ENCODE measurements at places on chromosomes 3 and 15. TPM values are rescaled to one million over a fixed set of nuclear protein-coding genes. Genes with fewer than 3 reads are reported as not detected.
A peak's percentile ranks its signal among the peaks of the same experiment; 100 is the strongest.

DNA sequence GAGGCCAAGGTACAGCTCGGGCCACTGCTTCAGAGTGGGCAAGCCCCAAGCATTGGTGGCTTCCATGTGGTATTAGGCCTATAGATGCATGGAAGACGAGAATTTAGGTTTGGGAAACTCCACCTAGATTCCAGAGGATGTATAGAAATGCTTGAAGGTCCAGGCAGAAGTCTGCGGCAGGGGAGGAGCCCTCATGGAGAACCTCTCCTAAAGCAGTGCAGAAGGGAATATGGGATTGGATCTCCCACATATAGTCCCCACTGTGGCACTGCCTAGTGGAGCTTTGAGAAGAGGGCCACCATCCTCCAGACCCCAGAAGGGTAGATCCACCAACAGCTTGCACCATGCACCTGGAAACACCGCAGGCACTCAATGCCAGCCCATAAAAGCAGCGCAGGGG, 48.1 kb upstream of the XXYLT1 start:
- DNase-seq, result no peak

GRCh38 chr3:41041899-41042298, 157.4 kb upstream of the CTNNB1 start:
- DNase-seq, result no peak

GRCh38 chr3:31197941-31198340, 303.5 kb upstream of the GADL1 start:
- no peak for DNase-seq

DNA sequence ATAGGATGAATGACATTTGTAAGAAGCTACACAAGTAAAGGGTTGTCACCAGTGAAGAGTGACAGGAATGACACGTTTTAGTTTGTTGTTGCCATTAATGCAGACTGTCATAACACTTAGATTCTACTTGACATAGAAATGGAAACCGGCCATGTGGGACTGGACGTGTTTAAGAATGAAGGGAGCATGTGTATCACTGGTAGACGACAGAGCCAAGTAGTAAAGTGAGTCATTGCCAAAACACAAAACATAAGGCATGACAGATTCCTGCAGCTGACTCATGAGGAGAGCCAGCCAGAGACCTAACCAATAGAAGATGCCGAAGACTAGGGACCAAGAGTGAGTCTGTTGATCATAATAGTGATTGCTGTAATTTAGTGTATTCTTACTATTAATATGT, 106.2 kb upstream of the PLAAT1 start:
- DNase-seq, result peak; percentile 18

DNA sequence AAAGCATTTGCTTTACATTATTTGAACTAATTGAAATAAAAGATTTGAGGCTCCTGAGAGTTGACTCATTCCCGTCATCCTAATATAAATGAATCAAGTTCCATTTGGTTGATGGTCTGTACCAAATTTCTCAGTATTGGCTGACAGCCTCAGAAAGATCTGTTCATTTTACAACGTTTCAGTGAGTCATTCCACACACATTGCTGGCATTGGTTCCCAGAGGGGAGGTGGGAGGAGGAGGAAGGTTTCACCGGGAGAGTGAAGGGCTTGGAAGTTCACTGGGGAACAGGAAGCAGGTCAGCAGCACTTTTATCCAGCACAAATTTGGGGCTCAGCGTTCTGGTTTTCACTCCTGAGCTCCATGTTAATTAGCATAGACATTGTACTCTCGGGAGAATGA, 176.7 kb upstream of the CADPS start:
- no peak for DNase-seq

GRCh38 chr3:136068708-136069107, 103.2 kb downstream of the PPP2R3A start:
- DNase-seq, result no peak

GRCh38 chr3:137035631-137036030, 77.8 kb downstream of the IL20RB start:
- DNase-seq, result peak; percentile 52

- no peak for DNase-seq
These were observed 25.8 kb upstream of the NFKBIZ start for GRCh38 chr3:101823525-101823924.

- DNase-seq, result no peak
These were observed 695.2 kb downstream of the TUSC7 start for GRCh38 chr3:117404730-117405129.

DNA sequence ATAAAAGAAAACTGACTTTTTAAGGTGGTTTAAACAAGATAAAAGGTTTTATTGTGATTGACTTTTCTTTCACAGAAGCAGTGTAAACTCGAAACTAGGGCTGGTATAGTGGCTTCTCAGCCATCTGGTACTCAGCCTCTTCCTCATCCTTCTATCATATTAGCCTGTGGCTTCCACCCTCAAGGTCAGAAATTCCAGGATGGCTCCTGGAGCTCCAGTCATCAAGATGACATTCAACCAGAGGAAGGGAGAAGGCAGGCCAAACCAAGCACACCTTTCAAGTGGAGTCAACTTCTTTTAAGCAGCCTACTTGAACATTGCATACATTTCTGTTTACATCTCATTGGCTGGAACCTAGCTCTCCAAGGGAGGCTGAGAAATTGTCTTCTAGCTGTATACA, 1.3 kb upstream of the MESD start:
- DNase-seq, result no peak

GRCh38 chr15:41996921-41997592, 23.8 kb downstream of the PLA2G4E start:
- DNase-seq, result no peak

- no peak for DNase-seq
These were observed 29.0 kb downstream of the MFN1 start for GRCh38 chr3:179376474-179376873.

- no peak for DNase-seq
These were observed 461 bp downstream of the COPB2 start for GRCh38 chr3:139388821-139389551.

GRCh38 chr3:174618368-174619080, 240.6 kb upstream of the NAALADL2 start:
- DNase-seq, result no peak

DNA sequence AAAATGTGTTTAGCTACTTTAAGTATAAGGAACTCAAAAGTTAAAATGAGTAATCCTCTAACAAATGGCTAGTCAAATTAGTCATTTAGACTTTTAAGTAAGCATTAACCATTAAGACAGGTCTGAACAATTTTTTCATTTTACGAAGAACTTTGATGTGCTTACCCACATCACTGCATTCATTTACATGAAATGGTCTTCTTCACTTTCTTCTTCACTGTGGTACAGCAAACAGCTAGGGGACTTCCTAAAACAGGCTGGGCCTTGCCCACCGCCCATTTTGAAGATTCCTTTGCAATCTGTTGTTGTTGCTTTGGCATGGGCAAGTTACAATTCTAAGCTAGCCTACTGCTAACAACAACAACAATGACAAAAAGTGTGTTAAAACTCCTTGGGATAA, 67.4 kb downstream of the CBLB start:
- DNase-seq, result no peak

DNA sequence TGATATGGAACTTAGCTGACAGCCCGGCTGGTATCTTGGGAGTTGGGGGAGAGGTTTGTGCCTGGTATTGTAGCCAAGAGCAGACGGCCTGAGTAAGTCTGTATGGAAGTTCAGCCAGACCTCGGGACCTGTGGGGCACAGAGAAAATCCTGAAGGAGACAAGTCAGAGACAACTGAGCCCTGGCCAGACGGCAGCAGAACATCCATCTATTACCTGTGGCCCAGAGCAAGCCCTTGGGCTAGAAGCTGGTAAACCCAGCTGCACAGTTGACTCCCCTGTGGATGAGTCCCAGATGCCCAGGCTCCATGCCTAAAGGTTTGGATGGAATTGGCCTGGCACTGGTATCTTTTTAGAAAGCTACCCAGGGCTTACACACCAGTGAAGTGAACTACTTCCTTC, 70.4 kb upstream of the DLG1 start:
- DNase-seq, result no peak

DNA sequence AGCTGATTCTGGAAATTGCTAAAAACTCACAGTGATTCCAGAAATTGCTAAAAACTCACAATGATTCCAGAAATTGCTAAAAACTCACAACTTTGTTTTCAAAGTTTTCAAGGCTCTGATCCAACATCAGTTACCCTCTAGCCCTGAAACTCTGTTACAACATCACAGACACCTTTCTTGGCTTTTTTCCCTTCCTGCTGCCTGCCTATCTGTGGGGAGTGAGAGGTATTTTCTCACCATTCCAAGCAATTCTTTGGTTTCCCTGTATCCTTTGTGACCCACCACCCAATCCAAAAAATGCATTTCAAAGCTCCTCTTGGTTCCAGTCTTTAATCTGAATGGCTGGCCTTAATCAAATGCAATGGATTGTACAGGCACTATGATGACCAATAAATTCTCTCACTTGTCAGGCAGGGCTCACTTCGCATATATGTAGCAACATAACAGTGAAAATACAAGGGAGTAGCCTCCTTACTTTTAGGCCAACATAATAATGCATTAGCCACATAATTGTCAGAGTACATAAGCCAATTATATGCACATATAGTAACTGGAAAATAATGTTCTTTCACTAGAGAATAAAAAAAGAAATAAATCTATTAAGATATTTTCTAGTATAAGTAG, 1139.0 kb downstream of the ROBO2 start:
- DNase-seq, result no peak

DNA sequence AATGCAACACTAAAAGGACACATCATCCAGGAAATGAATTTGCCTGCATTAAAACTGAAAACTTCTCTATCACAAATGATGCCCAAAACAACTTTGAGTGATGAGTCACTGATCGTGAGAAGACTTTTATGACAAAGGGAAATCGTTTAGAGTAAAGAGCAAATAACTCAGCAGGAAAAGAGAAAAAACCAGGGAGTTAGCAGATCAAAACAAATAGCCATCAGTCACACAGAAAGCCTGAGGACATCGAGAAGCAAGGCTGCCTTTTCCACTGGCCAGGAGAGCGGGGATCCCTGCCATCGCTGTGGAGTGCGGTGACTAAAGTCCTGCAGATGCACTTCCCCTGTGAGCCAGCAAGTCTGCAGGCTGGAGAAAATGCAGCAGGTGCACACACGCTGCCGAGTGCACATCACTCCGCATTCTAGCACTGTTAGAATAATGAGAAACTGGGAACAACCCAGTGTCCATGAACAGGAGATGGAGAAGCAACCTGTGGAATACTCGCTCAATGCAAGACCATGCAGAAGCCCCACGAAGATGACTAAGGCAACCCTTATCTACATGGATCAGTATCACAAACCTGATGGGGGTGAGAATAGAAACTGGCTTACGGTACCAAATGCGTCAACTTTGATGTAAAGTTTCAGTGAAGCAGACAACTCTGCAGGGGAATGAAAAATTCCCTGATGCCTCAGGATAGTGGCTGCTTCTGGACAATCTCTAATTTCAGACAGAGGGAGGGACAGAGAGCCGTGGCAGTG, 86.4 kb downstream of the NSMCE3 start:
- DNase-seq, result no peak

DNA sequence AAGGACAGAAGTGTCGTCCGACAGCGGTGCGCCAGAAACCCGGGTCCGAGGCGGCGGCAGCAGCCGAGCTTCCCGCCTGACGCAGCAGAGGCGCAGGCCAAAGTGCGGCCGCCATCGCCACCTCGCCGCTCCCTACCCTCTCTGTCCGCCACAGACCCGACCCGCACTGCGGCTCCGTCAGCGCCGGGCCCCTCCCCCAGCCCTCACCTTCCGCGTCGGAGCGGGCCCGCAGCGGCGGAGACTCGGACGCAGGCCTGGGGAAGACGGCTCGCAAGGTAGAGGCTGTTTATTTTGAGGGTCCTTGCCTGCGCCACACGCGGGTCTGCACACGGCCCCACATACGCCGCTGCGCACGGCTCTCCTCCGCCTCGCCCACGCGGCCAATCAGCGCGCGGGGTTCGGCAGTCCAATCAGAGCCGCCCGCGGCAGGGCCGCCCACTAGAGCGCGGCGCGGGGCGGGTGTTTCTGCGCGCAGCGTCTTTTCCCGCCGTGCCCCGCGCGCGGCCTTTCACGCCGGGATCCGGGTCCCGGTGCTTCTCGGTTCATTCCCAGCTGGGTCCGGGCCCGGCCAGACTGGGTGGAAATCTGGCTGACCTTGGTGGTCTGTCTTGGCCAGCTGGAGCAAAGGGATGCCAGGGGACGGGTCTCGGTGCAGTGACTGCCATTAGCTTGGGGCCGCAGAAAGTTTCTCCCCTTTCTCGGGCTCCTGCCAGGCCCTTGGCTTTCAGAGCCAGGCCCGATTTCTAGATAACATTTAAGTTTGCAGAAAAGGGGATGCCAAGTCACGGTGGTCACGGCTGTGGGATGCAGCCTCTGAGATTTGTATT, at the start of gene CNBP:
Gene CNBP, minus strand, starts transcription at position 328 of the 827 bp plus-strand sequence. CDS start 12,139 bp downstream, outside the sequence.
- peak; percentile 91 for DNase-seq

DNA sequence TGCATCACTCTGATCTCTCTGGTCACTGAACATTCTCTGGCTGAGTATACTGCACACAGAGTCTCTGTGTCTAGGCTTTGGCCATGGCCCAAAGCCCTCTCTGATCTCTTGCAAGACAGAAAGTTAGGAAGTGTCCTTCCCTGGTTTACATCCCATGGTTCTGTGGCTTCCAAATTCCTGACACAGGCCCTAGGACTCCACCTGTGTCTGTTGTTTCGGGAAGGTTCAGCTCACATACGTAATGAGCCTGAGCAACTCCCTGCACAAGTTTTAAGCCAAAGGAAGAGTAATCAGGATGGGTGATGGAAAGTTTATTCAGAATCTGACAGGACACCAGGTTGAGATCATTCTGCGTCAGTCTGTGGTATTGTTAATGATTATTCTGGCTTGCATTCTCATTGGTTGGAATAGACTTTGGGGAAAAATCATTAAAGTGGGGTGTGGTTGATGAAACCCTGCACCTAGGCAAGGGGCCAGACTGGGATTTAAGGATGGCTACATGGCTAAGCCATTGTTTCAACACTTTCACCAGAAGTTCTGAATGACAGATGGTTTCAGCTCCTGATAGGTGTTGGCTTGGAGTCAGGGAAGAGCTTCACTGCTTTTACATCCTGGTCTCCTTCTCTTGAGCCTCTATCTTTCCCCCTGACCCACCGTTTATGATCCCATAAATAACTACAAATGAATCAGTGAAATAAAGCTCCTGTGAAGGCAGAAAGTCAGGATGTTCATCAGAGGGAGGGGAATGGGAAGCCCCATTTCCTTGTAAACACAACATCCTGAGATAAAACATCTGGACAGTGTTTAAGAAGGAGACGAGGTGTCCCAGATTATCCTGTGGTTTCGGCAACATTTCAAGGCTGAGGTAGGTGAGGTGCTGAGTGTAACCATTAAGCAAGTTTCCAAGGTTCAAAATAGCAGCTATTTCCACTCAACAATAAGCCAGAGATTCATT, 14.1 kb downstream of the LCMT2 start:
- DNase-seq, result no peak

- no peak for DNase-seq
These were observed 376.2 kb downstream of the EDEM1 start for GRCh38 chr3:5563537-5564277.

- peak; percentile 53 for DNase-seq
These were observed 70.9 kb downstream of the DCUN1D1 start for GRCh38 chr3:182909318-182910040.

The KNG1 gene
- total RNA-seq, result not detected

The SLC51A gene
- total RNA-seq, result not detected

The ADAMTS7 gene
- 1.3 TPM for total RNA-seq

The CADPS gene
- total RNA-seq, result not detected

The GP5 gene
- total RNA-seq, result not detected

The CCDC13 gene
- total RNA-seq, result not detected

The FILIP1L gene
- total RNA-seq, result not detected

The ITPKA gene
- 0.85 TPM for total RNA-seq

The ATP11B gene
- 49.6 TPM for total RNA-seq

The ZPLD1 gene
- total RNA-seq, result 0.45 TPM

The P2RY1 gene
- total RNA-seq, result 4.8 TPM

The SERINC4 gene
- not detected for total RNA-seq

The RARB gene
- 1.0 TPM for total RNA-seq

The NUSAP1 gene
- total RNA-seq, result 83.0 TPM

The ZDHHC23 gene
- 3.9 TPM for total RNA-seq

The MOBP gene
- not detected for total RNA-seq

The GOLGA8M gene
- total RNA-seq, result not detected

The VPS8 gene
- total RNA-seq, result 51.5 TPM

All from SK-MEL-5 (cell line).